Hepatic stellate cell (primary cell): ENCODE measurements at places on chromosomes 3 and 15.

GRCh38 chr3:83393276-83393675, 1565.5 kb upstream of the CADM2 start:
- no peak for DNase-seq

DNA sequence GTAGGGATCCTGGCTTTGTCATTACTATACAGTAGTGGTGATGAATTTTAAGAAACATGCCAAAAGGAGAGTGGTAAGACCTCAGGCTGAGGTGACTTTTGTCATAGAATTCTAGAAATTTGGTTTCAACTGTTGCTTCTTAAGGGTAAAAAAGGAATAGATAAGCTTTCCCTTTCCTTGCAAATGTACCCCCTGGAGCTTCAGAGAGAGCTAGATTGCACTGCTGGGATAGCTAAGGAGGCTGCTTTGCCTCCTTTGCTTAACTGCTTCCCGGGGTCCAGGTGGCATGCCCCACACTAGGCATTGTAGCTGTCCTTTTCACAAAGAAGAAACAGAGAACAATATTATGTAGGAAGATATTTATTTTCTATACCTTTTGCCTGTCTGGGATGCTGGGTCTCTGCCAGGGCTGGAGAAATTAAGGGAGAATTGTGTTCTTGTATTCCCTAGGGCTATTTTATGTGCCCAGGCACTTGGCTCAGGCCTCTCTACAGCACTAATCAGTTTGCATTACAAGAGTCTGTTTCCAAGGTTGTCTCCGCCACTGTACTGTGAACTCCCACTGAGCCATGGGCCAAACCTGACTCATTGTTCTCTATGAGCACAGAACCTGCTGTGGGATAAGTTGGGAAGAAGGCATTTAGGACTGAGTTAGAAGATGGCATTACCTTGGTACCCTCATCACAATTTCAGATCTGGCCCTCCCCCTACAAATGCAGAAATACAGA, 460.0 kb downstream of the PDCD6IP start:
- no peak for DNase-seq

DNA sequence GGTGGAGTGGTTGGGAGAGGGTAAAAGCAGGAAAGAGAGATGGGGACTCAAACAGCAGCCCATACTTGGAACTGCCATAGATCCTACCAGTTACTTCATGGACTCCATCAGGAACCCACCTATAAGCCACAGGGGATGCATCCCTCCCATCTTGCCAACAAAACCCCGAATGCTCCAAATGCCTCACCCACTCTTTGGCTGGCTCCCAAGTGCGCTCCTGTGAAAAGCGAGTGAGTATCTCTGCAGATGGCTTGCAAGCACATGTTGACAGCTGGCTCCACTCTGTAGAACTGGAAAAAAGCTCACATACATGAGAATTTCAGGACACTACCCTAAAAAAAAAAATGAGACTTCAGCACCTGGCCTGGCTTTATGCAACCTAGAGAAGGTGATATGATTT, 151.0 kb downstream of the UBE3A start:
- no peak for DNase-seq

GRCh38 chr3:141384157-141384556, 15.9 kb downstream of the ZBTB38 start:
- DNase-seq: no peak

- DNase-seq: no peak
Measured at GRCh38 chr15:40618906-40619305, 24.9 kb downstream of the KNL1 start.

- no peak for DNase-seq
Measured at GRCh38 chr3:171375666-171376595, 84.3 kb downstream of the TNIK start.

DNA sequence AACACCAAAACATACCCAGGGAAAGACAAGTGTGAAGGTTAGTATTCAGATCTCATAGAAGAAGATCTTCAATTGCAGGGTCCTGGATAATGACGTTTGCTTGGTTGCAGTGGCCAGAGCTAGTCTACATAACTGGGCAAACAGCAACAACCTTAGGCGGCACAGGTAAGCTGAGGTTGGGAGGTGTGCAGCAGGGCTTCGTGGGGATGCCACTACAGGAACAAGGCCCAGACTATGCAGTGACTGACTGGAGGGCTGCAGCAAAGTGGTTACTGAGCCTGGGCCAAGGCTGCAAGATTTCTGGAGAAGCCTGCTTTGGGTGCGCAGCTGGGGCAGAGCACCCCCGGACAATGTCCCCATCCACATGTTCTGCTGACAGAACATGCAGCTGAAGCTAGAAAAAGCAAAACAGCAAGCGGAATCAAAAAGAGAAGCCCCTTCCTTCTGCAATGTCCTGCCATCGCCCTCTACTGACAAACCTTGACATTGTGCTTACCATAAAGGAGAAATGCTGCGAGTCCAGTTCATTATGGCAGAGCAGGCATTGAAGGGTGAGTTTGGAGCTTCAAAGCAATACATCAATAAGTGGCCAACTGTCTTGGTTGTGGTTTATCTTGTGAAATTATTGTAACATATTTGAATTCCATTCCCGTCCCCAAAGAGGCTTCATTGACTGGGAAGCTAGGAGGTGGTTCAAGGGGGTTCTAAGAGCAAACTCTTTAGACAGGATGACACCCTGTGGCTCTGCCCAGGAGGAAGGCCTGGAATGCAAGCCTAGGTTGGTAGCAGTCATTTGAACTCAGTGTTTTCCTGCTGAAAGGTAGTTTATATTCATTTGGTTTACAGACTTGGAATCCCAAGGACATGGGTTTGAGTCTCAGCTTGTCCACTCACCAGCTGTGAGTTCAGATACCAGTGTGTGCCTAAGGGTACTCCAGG, 217.0 kb downstream of the PDCD6IP start:
- DNase-seq: no peak

GRCh38 chr3:52188556-52188955, 9.4 kb upstream of the ALAS1 start:
- DNase-seq: no peak

DNA sequence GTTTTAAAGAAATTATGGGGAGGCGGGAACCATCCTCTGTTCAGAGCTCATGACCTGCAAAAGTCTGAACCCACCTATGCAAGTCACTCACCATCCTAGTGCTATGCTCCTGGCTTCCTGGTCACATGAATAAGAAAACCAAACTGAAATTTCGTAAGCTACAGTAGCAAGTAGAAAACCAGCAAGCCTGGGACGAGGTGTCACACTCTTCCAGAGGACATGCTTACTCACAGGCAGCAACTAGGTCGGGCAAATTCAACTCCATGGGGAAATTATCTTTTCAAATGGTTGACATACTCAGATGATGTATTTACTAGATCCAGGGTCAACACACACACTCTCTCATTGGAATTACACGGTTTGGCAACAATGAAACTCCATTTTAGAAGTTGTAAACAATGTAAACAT, 31.3 kb downstream of the LDHAL6B start:
- DNase-seq: no peak

DNA sequence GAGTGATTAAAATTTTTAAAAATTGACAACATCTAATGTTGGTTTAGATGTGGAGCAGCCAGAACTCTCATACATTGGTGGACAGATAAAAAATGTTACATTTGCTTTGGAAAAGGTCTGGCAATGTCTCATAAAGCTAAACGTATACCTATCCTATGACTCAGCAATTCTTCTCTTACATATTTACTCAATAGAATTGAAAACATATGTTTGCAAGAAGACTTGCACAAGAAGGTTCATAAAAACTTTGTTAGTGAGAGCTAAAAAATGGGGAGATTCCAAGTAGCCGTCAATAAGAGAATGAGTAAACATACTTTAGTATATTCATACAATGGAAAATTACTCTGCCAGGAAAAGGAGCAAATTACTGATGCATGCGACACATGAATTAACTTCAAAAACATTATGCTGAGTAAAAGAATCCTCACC, 30.0 kb downstream of the MASP1 start:
- DNase-seq: peak; percentile 29

DNA sequence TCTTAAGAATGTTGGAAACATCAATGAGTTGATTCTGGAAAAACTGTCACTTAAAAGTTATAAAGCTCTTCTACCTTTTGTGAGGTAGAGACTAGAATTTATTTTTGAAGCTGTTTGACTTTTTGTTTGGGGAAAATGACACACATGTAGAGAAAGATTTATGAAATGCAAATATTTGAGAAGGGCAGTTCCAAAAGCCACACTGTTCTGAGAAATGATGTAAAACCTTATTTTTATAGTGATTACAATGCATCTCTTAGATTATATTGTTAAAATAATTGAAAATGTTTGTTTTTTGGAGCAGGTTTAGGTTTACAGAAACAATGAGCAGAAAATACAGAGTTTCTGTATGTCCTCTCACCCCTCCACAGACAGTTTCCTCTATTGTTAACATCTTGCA, 116.1 kb upstream of the CMC1 start:
- DNase-seq: no peak

- DNase-seq: peak; percentile 79
Measured at GRCh38 chr15:25849157-25849921, 13.8 kb downstream of the ATP10A start.

- DNase-seq: no peak
Measured at GRCh38 chr3:97911459-97911858, 60.8 kb downstream of the RIOX2 start.
